ENCODE measurements at places on chromosomes 6 and 20.

- DNase-seq = no peak
Observed at GRCh38 chr6:36578431-36578830, 15.7 kb upstream of the SRSF3 start.

GRCh38 chr6:149129371-149130077, 188.0 kb upstream of the TAB2 start:
- no peak for DNase-seq

GRCh38 chr20:41701588-41702348, 83.6 kb upstream of the CHD6 start:
- no peak for DNase-seq

- DNase-seq = no peak
Observed at GRCh38 chr20:50333131-50333670, 142.6 kb downstream of the CEBPB start.

GRCh38 chr6:109738667-109739066, 47.6 kb downstream of the FIG4 start:
- DNase-seq = no peak

DNA sequence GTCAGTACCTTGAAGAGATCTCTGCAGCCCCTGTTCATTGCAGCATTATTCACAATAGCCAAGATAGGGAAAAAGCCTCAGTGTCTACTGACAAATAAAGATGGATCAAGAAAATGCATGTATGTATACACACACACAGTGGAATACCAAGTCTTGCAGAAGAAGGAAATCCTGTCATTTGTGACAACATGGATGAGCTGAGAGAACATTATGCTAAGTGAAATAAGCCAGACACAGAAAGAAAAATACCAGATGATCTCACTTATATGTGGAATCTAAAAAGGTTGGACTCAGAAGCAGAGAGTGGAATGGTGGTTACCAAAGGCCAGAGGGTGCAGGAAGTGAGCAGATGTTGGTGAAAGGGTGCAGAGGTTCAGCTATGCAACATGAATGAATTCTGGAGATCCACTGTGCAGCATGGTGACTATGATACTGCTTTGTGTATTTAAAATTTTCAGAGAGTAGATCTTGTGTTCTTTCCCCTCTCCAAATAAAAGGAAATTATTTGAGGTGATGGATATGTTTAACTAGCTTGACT, 11.0 kb upstream of the SLC22A1 start:
- DNase-seq = no peak

- peak; percentile 73 for DNase-seq
Observed at GRCh38 chr20:3045042-3045815, 623 bp upstream of the MRPS26 start.

DNA sequence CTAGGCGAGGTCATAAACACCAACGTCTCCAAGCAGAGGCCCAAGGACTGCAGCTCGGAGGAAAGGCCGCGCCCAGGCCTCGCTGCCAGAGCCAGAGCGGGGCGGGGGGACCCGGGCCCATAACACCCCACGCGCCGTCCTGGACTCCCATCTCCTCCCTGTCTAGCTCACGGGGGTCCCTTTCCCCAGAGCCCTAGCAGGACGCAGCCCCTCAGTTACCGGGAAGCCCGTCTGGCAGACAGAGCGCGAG, 44.9 kb downstream of the MDFI start:
- no peak for DNase-seq

DNA sequence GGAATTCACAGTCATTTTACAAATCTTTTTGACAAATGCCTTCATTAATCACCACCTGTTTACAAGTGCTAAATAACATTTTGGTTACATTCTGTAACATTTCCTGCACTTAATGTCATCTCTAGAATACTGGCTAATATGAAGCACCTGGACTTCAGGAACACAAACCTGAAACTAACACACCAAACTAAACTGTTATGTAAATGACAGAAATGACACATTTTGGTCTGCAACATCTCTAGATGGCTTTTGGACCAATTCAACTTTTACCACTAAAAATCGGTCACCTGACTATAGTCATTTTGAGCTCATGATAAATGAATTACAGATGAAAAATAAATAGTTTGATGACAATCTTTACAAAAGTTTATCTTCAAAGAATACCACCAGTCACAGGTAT, 80.6 kb downstream of the ATG5 start:
- DNase-seq = no peak

GRCh38 chr20:63089051-63089907, 82.5 kb upstream of the BHLHE23 start:
- no peak for DNase-seq

DNA sequence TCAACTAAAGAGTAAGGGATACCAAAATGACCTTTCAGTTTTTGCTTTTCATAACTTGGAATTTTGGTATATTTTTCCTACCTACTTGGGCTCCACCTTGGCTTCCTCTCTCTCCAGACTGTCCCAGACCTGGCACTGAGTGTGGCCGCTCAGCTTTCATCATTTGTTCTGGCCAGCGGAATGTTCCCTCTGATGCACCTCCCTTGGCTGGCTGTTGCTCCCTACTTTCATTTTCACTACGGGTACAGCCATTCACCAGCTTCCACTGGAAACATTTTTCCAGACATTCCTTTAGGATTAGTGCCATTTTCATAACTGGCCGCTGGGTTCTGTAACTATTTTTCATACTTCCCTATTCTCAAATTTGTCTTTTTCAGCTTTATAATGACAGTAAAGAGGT, 487.4 kb downstream of the TENT5A start:
- DNase-seq = no peak

DNA sequence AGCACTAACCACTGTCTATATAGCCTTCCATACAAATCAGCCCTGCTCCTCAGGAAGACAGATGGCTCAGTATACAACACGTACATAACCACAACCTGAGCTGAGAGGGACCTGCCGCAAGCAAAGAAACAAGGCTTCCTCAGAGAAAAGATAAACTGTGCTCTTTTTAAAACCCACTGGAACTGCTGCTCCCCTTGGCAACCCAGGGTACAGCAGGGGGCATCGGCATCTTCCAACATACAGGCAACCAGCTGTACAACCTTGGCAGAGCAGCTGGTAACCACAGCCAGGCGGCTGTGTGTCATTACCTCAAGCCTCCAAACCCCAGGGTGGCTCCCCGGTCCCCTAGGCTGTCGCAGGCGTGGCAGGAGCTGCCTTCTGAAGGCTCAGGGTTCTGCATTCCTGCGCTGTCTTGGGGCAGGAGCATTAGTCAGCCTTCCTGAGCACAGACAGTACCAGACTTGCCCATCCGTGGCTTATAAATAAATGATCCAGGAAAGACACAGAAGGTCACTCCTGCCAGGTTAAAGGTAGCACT, 249.5 kb downstream of the ADGRG6 start:
- no peak for DNase-seq

DNA sequence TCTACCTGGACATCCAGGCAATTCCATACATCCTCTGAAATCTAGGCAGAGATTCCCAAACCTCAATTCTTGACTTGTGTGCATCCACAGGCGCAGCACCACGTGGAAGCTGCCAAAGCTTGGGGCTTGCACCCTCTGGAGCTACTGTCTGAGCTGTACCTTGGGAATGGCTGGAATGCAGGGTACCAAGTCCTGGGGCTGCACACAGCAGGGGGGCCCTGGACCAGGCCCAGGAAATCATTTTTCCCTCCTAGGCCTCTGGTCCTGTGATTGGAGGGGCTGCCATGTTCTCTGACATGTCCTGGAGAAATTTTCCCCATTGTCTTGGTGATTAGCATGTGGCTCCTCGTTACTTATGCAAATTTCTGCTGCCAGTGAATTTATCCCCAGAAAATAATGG, 391.9 kb upstream of the CHD6 start:
- DNase-seq = no peak

DNA sequence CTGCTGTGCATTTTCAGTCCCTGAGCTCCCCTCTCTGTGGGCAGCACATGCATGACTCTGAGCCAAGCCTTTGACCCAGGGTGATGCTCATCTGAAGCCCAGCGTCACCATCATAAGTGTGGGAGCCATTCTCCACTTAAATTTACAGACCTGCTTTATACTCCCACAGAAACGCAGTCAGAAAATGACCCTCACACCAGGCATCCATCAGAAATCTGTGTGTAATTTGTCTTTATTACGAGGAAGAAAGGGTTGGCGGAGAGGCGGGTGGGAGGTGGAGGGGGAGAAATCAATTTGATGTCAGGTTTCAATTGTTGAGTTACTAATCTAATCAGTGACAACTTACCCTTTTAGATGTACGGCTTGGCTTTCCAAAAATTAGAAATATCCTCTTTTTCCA, 353.6 kb downstream of the MAFB start:
- no peak for DNase-seq

DNA sequence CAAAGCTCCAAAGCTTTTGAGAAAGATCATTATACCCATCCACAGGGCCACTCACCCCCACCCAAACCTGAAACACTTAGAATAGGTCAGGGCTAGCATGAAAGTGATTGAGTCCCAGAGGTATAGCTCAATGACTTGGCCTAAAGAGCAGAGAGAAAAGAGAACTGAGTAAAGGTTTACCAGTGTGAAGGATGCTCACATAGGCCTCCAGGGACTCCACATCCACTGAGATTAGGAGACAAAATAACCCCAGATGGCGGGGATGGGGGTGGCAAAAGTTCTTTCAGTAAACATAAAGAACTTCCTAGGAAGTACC, 12.2 kb downstream of the SAYSD1 start:
- DNase-seq = no peak

Measured in HEK293T (cell line).